ENCODE measurements at places on chromosomes 2 and 18.

GRCh38 chr2:73728711-73729110 is 8.4 kb downstream of the TPRKB start:
- DNase-seq, result no peak

- DNase-seq, result no peak
Measured at GRCh38 chr2:130891966-130892365, 55.3 kb downstream of the ARHGEF4 start.

DNA sequence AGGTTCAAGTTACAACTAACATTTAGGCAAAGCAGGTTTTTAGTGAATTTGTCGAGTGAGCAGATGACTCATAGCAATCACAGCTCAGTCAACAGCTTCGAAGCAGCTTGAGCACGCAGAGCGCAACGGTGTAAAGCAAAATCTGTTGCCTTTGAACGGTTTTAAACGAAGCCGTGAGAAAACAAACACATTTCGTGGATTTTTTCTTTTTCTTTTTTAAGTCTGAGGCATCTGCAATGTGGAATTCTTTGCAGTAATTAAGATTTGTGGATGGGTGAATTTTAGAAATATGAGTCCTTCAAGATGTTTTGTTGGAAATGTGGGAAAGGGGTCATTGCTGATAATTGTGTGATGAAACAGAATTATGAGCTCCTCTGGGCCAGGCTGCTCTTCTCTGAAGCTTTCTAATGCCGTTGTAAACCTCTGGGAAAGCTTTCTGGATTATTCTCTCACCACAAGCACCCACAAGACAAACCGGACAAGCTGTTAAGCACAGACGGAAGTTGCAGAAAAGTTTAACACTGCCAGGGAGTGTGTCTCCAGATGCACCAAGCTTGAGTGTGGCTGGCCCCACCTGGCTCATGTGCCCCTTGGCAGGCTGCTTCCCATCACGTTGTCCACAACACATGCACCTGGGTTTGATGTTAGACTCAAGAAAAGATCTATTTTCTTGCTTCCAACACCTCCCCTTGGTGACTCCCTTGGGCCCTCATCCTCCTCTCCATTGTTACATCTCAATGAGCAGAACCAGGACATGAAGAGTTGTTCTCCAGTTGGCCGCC is 224.7 kb downstream of the ACKR3 start:
- no peak for DNase-seq

DNA sequence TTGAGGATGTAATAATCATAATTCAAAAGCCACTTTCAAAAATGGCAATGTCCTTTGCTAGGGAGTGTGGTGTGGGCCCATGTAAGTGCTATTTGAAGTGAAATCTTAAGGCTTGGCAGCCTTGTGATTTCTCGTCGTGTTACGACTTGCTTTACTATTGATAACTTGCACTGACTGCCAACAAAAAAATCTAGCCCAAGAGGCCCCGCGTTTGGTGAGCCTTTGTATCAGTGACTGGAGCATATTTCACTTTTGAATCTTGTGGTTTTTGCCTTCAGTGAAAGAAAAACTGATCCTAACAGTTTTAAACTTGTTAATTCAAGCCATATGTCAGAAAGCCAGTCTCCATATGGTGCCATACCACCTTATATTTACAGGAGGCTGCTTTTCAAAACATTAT is 248.0 kb downstream of the TMEM182 start:
- no peak for DNase-seq

DNA sequence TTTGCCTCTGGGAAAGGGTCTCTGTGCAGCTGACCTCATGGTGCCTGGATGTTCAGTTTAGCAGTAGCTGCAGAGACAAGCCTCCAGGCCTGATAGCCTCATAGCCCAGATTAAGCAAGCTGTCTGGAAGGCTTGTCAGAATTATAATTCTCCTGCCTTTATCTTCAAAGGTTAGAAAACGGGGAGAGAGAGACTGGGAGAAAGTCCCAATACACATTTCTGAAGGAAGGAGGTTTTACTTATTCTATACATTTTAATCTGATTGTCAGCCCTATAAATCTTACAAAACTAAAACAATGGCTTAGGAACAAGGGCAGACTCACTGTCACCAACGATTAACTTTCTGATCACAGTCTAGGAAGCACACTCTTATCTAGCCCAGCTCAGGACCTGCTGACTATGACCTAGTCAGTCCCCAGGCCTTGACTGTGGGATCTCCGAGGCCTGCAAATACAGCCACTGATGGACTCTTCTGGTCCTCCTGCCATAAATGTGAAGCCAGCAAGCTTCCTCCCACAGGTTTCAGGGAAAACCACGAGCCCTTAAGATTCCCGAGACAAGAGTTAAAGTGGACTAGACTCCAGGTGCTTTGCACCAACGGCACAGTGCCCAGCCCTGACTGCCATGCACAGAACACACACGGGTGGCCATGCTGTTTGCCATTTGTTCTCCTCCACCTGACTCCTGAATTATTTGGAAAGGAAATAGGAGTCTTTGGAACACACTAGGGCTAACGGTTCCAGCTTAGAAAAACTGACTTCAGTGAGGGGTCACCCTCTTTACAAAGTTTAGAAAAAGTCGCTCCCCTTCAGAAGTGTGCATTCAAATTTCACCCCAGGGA is 111.4 kb upstream of the SMAD7 start:
- no peak for DNase-seq

DNA sequence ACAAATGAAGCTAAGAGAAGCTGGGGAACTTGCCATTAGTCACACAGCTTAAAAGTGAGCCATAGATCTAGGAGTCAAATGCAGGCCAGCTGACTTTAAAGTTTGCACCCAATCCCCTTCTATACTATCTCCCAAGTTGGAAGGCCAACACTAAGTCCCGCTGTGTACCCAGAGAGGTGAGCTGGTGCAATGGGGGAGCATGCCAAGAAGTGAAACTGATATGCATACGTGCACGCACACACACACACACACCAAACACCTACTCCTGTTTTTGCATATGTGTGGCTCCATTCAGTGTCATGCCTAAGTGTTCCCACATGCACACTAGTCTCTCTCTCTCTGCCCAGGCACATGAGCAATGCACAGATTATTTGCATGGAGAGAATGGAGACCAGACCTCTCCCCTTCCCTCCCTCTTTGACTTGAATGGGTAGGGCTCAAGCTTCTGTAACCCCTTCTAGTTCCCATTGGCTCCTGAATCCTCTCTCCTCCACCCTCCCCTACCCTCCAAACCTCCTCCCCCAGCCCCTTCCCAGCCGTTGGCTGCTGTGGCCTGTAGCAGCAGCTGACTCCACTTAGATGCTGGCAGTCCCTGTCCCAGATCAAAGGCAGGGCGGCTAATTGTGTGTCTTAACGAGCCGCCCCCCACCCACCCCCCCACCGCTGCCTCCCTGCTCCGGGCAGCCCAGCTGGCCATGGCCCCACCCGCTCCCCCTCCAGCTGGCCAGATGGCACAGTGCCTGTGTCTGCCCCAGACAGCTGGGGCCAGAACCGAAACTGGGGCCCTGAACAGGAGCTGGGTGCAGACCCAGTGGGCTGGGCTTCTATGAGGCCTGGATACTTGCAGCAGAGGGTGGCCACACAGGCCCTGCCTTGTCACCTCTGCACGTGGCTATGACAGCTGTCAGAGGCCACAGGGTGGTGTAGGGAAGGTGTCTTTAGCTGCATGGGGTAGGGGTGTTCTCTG is 5.6 kb downstream of the WNT10A start:
- DNase-seq, result no peak

DNA sequence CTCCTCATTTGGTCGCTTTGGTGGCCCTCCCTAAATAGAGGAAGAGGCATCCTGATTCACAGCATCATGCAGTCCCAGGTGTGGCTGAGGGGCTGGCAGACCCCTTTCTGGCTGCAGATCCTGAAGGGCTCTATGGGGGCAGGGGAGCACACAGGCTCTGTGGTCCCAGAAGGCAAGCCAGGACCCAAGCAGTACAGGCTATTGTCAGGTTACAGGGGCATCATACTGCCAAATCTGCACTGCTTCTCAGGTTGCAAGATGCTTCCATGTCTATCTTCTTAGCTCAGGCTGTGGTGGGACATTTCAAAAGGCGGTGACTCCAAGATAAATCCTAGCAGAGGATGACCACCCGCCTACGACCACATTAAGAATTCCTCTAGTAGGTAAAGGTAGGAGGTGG is 54.3 kb downstream of the TTC32 start:
- DNase-seq, result no peak

All from mesenteric fat pad (tissue), 1 donor.